Aorta (tissue), 5 donors: ENCODE measurements at places on chromosomes 2 and 18. TPM values are rescaled to one million over a fixed set of nuclear protein-coding genes. Genes with fewer than 3 reads are reported as not detected.

The CHRND gene
- not detected for total RNA-seq

The PTPRM gene
- 86.3 TPM for total RNA-seq

- no peak overlapping the region for H3K27ac ChIP-seq
- no peaks in the 10 kb centered on the region for H3K4me1 ChIP-seq
- H3K27me3 ChIP-seq, result no peaks in the 10 kb centered on the region
Measured at GRCh38 chr18:22783245-22783644, 149.9 kb upstream of the RBBP8 start.

GRCh38 chr2:222792001-222792611 is 68.7 kb upstream of the ACSL3 start:
- no peaks in the 10 kb centered on the region for H3K36me3 ChIP-seq

DNA sequence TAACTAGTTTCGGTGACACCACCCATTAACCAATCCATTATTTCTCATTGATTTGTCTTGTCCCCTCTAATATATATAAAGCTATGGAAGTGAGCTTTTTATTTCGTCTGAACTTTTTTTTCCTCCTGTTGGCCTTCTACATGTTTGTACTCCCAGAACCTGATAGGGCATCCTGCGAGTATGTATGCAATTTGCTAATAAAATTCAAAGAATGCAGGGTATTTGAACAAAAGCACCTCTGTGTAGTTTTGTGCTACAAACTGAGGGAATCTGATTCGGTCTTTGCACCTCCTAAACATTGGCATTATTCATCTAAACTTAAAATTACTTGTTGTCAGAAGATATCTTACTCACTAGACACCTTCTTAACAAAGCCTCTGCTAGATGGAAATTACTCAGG is 242.9 kb upstream of the TMEFF2 start:
- H3K27ac ChIP-seq, result no peak overlapping the region
- DNase-seq, result no peak
- no peak overlapping the region for H3K4me3 ChIP-seq
- H3K36me3 ChIP-seq, result no peaks in the 10 kb centered on the region
- no peaks in the 10 kb centered on the region for H3K4me1 ChIP-seq
